ENCODE measurements at places on chromosomes 6 and 20.

- no peak for DNase-seq
Observed at GRCh38 chr6:45728674-45729073, 287.0 kb downstream of the CLIC5 start.

DNA sequence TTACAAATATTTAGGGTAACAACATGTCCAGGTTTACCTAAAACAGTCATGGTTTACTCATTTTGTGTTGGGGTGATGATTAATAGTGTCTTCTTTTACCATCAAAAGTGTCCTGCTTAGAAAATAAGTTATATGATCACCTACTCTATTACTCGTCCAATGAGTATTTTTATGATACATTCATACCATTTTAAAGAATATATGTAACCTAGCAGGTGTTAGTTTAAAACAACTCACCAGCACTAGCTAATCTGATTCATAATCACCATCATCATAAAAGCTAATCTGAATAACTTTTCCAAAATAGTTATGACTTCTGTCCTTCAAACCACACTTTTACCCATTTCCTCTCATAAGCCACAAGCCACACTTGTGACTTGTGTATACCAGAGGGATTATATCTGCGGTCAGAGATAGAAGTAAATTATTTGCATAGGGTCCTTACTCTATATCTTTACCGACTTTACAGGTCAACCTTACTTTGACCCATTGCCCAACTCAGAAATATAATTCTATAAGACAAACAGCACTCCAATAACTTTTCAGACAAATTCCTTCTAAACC is 33.3 kb upstream of the NRN1 start:
- DNase-seq, result no peak

DNA sequence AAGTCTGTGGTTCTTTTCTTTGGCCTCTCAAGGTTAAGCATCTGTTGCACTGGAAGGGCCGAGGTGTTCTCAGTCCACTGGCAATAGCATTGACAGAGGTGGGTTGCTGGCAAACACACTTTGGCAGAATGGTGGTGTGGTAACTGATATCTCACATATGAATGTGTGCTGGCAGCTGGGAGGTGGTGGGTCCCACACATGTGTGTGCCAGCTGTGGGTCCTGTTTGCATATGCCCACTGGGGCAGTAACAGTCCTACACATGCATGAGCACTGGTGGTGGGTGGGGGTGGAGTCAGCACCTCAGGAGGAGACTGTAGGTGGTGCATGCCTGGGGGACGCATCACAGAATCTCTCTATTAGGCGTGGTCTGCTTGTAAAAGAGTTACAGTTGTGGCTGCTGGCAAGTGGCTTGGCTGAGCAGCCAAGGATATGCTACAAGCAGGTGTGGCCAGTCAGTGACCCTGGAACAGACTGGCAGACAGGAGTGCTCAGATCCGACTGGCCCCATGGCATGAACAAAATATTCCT is 934.3 kb downstream of the GRIK2 start:
- DNase-seq, result no peak

GRCh38 chr6:140175486-140175885 is 801.0 kb upstream of the CITED2 start:
- DNase-seq, result no peak

DNA sequence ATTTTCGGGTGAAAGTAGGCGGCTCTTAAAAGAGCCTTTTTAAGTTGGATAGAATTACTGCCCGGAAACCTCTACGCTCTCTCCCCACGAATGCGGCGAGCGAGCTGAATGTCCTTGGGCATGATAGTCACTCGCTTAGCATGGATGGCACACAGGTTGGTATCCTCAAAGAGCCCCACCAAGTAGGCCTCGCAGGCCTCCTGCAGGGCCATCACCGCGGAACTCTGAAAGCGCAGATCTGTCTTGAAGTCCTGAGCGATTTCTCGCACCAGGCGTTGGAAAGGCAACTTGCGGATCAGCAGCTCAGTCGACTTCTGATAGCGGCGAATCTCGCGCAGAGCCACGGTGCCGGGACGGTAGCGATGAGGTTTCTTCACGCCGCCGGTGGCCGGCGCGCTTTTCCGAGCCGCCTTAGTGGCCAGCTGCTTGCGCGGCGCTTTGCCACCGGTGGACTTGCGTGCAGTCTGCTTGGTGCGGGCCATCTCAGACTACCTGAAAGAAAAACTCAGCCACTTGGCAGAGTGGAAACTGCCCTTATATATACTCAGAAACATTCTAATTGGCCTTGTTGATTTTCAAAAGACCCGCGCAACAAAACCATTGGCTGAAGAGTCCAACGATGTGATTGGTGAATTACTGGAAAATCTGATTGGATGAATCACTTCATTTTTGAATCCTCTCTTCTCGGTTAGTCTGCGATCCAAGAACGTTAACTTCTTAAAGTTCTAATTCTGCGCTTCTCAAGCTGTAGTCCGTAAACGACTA is 93.9 kb upstream of the BTN3A2 start:
- DNase-seq, result peak; percentile 86

DNA sequence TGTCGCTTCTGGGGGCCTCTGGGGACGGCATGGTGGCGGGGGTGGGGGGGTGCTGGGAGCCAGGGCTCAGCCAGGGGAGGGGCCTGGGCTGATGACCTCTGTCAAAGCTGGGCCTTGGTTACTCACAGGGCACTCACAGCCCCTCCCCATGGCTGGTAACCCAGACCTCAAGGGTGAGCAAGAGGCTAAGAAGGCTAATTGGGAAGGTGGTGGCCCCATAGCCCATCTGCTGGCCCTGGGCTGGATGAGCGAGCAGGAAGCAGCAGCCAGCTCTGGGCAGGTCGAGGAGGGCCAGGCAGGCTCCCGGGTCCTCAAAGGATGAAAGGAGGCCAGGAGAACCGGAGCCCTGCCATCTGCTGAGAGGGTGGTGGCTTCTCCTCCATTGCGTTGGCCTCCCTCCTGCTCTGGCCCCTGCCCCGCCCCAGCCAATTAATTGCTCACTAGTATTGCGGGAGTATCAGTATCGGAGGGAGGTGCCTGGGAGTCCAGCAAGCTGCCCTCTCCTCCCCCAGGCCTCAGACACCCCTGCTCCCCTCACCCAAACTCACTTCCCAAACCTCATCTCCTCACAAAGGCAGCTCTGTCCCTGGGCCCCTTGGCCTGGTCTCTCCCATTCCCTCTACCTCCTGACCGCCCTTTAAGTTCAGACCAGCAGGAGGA is 1.0 kb upstream of the CDSN start:
- DNase-seq, result no peak

- DNase-seq, result no peak
Observed at GRCh38 chr6:16305246-16305725, 66.9 kb downstream of the GMPR start.

- no peak for DNase-seq
Observed at GRCh38 chr6:142462260-142462659, 160.5 kb downstream of the ADGRG6 start.

DNA sequence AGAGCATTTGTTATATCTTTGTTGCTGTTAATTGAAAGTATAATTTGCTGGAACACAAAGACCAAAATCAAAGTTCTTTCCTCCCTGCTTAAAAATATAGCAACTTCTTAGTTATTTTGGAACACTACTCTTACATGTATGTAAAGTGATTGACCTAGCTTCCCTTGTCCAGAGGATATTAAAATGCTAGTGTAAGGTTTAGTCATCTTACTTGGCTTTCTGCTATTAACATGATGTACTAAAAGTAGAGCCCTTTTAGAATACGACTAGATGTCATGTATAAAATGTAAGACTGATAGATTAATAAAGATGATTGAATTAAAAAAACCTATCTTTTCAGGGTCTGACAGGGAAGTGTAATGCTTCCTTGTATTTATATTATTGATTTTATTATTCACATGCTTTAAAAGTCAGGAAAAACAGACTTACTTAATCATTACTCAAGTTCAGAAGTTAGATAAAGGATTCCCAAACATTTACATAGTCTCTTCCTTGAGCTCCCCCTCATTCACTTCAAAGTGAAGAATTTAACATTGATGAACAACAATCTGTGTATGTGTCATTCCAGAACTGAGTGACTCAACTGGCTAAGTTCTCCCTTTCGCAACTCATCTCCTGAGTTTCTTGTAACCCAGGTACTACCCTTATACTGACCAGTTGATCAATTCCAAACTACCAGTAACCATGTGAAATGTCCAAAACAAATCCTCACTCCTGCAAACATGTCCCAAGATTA is 50.9 kb downstream of the BTBD9 start:
- no peak for DNase-seq

- no peak for DNase-seq
Observed at GRCh38 chr6:92369309-92369708, 1050.0 kb downstream of the EPHA7 start.

DNA sequence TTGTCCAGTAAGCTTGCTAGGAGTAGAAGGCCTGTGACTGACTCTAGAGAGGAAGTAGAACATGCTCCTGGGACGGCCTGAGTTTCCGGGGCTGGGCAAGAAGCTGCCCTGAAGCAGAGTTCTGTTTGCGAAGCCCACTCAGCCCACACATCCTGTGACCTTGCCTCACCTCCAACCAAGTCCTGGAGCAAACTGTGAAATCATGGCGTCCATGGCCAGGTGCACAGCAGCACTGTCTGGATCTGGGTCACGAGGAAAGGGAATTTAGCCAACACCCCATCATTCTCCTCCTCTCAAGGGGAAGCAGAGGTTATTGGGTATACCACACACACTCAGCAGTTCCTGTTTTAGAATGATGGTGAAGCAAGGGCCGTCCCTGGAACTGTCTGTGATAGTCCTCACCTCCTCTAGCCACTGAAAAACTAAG is 87.5 kb downstream of the CRYBG1 start:
- no peak for DNase-seq

- DNase-seq, result no peak
Observed at GRCh38 chr6:131288214-131288613, 152.9 kb downstream of the AKAP7 start.

- no peak for DNase-seq
Observed at GRCh38 chr6:52575502-52575892, 1.4 kb downstream of the TRAM2 start.

- DNase-seq, result no peak
Observed at GRCh38 chr6:53309059-53309900, 39.5 kb downstream of the ELOVL5 start.

DNA sequence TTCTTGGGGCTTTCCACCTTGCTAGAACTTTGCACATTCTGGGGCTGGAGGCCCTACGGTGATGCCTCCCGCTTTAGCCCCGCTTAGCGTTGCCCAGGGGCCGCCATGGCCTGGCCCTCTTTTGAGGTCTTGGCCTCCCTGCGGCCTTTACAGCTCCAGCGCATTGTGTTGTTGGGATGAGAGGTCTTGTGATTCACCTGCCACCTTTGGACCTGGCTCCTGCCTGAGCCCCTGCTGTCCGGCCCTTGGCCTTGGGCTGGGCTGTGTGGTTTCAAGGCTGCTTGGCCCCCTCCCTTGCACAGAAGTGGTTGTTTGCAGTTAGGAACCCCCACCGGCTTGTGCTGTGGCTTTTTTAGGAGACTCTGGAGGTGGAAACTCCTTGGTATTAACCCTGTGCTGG is 61.0 kb upstream of the CDH4 start:
- DNase-seq, result no peak

DNA sequence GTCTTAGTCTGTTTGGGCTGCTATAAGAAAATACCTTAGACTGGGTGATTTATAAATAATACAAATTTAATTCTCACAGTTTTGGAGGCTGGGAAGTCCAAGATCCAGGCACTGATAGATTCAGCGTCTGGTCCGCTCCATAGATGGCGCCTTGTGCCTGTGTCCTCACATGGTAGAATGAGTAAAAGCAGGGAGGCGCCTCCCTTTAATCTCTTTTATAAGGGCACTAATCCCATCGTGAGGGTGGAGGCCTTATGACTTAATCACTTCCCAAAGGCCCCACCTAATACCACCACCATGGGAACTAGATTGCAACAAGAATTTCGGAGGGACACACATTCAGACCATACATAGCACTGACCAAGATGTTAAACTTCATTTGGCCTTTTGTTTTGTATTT is 91.2 kb upstream of the TMEM181 start:
- no peak for DNase-seq

- DNase-seq, result no peak
Observed at GRCh38 chr20:38277691-38278090, 17.2 kb upstream of the KIAA1755 start.

- no peak for DNase-seq
Observed at GRCh38 chr6:84137989-84138575, 89.4 kb downstream of the CEP162 start.

GRCh38 chr6:137099689-137100403 is 55.1 kb upstream of the IL20RA start:
- DNase-seq, result no peak

GRCh38 chr6:46014046-46014445 is 1.6 kb downstream of the CLIC5 start:
- no peak for DNase-seq

GRCh38 chr6:90226257-90226656 is 70.4 kb downstream of the BACH2 start:
- no peak for DNase-seq

GRCh38 chr6:149026530-149026942 is 279.7 kb downstream of the UST start:
- no peak for DNase-seq

DNA sequence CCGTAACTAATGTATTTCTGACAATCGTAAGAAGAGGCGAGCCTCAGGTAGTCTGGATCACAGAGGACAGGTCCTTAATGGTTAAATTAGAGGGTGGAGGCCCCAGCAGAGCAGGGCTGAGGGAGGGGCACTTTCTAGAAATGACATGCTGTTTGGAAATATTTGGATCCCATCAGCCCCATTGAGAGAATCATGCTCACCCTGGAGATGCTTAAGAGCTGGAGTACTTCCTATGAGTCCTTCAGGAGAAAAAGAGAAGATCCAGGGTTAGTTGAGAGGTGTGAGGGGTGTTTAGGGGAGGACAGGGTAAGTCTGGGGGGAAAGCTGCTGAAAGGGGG is 123.0 kb downstream of the TCP11 start:
- DNase-seq, result no peak

DNA sequence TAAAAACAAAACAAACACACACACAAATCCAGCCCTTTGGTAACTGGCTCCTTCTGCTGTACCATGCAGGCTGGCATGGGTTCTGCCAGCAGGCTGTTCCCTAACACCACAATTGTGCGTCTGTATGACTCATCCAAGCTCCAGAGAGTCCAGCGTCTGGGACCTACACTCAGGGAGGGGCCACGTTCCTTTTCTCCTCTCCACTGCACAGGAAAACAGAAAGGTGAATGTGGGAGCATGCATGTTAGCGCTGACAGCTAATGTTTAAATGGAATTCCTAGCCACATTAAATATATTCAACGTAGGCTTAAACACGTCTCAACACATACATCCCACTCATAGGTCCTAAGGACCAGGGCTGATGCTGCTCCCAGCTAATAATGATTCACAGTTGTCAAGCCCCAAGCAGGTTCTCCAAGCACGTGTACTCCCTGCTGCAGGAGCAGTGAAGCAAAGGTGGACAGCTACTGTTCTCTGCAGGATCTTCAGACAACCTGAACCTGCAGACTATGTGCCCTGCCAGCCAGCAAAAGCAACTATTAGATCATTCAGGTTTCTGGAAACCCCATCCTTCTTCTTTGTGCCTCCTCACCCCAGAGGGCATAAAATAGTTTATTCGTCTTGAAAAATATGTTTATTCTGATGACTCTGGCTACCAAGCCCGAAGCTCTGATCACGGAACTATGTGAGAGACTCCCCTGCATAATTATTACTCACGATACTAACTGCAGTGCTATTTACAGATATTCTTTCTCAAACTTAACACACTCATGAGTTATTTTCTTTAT is 20.9 kb downstream of the MAP1LC3A start:
- DNase-seq, result no peak

All from liver (tissue), 10 donors.